ENCODE measurements at places on chromosomes 7 and 10.

- DNase-seq, result no peak
Observed at GRCh38 chr7:122770686-122771335, 68.1 kb upstream of the RNF148 start.

GRCh38 chr7:106203473-106203872 lies 81.3 kb downstream of the NAMPT start:
- DNase-seq, result no peak

DNA sequence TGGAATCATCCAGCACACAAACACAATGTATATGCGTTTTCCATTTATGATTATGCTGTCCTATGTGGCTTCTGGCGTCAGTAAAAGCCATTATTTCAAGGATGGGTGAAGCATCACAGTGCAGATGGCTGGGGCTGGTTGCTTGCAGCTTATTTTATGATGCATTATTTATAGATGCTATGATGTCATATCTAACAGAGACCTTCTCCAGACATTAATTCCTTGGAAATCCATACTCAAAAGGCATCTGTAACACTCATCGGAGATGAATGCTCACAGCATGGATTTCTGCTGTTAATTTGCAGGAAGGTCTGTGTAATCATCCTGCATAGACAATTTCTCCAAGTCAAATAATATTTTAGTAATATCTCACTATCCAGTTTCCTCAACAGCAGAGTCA lies 7.2 kb downstream of the RGS10 start:
- no peak for DNase-seq

DNA sequence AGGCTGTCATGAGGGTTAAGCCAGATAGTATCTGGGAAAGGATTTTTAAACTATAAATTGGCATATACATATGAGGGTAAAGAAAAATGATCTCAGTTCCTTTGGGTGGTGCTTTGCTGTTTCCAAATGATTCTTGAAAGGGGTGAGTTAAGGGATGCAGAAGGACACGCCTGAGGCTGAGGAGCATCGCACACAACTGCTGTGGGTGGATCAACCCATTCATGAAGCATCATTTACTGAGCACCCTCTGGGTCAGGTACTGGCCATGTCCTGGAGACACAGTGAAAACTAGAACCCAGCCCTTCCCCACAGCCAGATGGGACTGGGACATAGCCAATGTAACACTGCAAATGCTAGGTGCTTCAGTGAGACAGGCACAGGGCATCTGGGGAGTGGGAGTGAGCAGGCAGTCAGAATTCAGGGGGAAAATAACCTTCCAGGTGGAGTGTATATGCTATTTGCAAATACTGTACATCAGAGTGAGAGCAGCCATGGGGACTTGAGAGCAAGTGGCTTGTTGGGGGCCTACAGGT lies 112.1 kb downstream of the WDFY4 start:
- DNase-seq, result no peak

GRCh38 chr7:137990251-137990941 lies 11.5 kb downstream of the CREB3L2 start:
- no peak for DNase-seq

DNA sequence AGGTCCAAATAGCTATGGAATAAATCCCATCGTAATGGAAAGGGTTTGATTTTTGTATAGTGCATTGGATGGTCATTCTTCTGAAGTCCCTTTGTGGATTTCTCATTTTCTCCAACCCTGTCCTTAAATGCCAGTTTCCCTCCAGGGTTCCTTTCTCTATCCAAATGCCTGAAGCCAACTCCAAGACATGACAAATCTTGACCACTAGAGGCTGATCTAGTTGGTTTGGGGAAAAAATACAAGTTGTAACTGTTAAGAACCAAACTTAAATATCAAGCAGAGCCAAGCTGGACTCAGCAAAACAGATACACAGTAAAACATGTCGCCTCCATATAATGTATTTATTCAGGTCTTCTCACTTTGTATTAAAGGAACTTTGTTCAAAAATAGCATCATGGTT lies 28.7 kb downstream of the FRMD4A start:
- DNase-seq, result no peak

DNA sequence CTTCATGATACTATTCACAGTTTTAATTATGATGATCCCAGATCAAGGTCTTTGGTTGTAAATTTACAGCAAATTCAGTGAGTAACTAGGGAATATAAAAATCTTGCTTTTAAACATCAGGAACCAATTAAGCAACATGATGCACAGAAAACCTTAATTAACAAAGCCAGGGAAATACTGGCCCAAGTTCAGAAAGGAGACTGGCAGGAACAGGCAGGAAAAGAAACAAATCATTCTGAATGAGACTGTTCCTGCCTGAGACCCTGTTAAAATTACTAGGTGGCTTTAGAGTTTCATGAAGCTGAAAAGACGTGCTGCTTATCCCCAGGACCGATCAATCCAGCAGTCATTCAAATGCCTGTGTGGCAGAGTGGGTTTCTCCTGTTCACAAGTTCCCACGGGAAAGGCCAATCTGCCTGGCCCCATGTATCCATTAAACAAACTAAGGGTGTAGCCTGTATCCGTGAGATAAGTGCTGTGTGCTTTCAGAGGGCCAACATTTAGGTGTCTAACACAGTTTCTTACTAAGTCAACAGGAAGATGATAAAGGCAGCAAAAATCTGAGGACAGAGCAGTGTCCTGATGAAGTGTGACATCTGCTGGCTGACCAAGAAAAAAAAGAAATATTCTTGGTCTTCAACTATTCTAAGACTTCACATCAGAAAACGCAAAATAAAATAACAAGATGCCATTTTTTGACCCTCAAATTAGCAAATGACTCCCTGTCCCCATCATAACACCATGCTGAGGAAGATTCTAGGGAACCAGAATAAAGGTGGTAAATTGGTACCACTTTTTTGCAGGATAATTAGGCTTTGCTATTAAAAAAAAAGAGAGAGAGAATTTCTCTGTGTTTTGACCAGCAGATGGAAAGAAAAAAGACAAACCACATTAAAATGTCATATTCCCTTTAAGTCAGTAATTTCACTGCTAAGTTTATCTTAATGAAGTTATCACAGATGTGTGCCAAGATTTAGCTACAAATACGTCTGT lies 34.2 kb downstream of the PUS7 start:
- DNase-seq, result no peak

DNA sequence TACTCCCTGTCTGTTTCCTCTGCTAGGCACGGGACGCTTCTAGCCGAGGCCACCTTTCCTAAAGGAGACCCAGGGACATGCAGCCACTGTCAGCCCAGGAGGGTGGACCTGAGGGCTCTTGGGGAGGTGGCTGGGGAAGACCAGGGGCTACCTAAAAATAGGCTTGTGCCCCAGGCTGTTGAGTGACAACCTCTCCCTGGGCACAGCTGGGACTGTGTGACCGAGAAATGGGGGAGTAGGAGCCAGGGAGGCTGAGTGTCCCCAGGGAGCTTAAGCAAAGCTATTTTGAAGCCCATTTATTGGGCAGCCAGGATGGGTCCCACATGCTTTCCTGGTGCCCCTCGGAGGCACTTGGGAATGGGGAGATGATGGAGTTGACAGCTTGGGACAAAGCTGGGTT lies 63.8 kb downstream of the CALML3 start:
- no peak for DNase-seq

- DNase-seq, result no peak
Observed at GRCh38 chr7:3057066-3057420, 13.4 kb upstream of the CARD11 start.

- no peak for DNase-seq
Observed at GRCh38 chr10:130354976-130355795, 219.0 kb downstream of the GLRX3 start.

DNA sequence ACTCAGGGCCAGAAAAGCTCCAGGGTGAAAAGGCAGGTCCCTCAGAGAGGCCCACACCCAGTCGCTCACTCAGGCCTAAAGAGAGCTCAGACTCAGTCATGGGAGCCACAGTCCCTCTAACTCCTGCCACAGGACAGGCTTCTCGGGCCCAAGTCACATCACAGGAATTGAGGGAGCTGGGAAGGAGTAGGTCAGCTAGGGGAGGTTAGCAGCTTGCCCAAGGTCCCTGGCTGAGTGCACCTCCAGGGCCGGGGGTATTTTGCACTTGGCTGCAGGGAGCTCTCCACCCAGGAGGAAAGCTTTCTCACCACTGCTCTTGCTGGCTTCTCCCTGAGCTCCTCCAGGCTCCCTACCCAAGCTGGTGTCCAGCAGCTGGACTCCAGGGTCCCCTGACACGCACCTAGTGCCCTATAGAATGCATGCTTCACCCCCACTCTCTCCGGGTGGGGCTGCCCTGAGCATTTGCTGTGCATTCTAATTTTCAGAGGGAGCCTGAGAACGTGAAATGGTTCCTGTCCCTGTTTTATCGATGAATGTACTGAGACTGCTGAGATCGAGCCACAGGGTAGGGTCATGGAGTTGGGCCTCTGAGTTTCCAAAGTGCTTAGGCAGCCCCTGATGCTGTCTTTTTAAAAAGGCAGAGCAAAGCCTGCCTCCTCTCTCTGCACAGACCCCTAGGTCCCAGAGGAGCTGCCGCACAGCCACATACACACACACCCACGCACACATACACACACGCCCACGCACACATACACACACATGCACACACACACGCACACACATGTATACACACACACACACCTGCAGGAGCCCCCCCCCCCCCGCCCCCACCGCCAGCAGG lies 37.9 kb upstream of the RET start:
- DNase-seq, result no peak

GRCh38 chr7:117907049-117907640 lies 33.9 kb upstream of the CTTNBP2 start:
- DNase-seq, result no peak

DNA sequence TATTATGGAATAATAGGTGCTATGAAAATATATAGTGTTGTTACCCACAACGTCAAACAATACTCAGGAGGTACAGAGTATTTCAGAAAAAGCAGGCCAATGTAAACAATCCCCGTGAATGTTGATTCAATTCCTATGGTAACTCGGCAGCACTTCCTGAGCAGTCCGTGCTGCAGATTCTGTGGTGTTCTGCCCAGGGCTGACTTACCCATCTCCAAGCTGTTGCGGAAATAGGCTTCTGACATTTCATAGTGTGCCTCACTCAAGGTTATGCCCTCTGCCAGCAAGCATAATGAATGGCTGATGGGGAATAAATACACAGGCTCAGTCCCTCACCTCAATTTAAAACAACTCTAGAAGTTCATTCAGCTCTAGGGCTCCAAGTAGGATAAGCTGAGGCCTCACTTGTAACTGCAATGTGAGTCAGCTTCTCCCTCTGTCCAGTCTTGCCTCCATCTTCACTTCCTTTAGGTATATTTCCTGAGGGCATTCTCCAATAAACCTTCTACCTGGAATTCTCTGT lies 177.6 kb downstream of the GNAI1 start:
- no peak for DNase-seq

DNA sequence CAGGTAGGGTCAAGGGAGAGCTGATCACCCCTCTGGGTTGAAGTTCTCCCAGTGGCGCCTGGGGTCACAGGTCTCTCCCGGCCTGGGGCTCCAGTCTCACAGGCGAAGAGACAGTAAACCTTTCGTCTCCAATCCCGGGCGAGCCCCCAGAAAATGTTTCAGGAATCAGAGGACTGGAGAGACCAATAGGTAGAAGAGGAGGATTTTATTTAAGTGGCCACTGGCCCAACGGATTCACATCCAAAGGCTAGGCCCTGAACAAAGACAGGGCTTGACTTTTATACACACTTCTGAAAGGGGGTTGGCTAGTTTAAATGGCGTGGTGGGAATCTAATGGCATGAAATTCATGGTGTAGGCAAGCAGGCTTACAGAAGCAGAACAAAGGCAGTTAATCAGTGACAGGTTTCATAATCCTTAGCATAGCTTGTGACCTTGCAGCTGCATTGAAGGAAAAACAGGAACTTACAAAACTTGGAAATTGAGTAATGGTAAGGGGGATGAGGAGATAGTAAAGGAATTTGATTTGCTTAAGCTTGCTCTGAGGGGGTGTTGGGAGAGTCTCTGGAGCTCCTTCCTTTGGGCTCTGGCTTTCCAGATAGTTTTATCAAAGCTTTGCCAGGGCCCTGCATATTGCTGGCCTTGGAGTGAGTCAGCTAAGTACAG lies 105.5 kb downstream of the TRIM24 start:
- DNase-seq, result no peak

Measured in stimulated activated CD8-positive, alpha-beta memory T cell treated with anti-CD3 and anti-CD28 coated beads, Interleukin-4, amount 100 ng/mL, for 48 hours (primary cell).